CD4-positive, alpha-beta T cell treated with Interleukin-17A for 4 hours (primary cell): ENCODE measurements at places on chromosomes 3 and 15.

DNA sequence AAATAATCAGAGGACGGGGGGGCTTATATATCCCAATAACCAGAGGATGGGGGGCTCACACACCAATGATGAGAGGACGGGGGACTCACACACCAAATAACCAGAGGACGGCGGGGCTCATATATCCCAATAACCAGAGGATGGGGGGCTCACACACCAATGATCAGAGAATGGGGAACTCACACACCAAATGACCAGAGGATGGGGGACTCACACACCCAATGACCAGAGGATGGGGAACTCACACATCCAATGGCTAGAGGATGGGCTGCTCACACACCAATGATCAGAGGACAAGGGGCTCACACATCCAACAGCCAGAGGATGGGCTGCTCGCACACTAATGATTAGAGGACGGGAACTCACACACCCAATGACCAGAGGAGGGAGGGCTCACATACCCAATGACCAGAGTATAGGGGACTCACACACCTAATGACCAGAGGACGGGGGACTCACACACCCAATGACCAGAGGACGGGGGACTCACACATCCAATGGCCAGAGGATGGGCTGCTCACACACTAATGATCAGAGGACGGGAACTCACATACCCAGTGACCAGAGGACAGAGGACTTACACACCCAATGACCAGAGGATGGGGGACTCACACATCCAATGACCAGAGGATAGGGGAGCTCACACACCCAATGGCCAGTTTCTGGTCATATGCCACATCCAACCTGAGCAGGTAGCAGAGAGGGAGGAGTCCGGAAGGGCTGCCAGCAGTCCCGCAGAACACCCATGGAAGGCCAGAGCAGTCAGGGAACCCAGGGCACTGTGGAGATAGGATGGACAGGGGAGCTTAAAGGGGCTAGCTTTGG lies 10.6 kb downstream of the RAB6B start:
- DNase-seq: no peak

DNA sequence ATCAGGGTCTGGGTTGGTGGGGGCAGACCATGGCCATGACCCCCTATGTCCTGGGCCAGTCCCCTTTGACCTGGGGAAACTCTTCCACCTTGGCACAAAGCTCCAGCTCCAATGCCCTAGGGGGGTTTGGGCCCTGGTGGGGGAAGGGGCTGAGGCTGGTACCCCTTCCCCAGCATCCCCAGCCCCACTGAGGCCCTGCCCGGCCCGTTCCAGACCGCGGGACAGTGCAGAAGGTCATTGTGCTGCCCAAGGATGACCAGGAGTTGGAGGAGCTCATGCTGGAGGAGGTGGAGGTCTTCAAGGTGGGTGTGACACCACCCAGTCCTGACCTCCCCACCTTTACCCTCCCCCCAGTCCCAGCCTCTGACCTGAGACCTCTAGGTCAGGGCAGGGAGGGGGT lies 6.2 kb upstream of the GNAT1 start:
- no peak for DNase-seq

- peak; percentile 11 for DNase-seq
Observed at GRCh38 chr15:101194546-101195125, 57.2 kb downstream of the CHSY1 start.

GRCh38 chr3:137468446-137468845 lies 295.7 kb upstream of the SOX14 start:
- no peak for DNase-seq

DNA sequence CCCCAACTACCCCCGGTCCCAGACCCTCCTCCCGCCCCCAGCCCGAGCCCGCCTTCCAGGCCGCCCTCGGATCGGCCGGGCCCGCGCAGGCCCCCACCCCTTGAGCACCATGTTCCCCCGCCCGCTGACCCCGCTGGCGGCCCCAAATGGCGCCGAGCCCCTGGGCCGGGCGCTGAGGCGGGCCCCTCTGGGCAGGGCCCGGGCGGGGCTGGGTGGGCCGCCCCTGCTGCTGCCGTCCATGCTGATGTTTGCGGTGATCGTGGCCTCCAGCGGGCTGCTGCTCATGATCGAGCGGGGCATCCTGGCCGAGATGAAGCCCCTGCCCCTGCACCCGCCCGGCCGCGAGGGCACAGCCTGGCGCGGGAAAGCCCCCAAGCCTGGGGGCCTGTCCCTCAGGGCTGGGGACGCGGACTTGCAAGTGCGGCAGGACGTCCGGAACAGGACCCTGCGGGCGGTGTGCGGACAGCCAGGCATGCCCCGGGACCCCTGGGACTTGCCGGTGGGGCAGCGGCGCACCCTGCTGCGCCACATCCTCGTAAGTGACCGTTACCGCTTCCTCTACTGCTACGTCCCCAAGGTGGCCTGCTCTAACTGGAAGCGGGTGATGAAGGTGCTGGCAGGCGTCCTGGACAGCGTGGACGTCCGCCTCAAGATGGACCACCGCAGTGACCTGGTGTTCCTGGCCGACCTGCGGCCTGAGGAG lies 472 bp downstream of the CHST14 start:
- DNase-seq: peak; percentile 39

- no peak for DNase-seq
Observed at GRCh38 chr15:86690566-86690965, 610.9 kb downstream of the AGBL1 start.

- DNase-seq: no peak
Observed at GRCh38 chr3:146476094-146476740, 6.9 kb upstream of the PLSCR2 start.

DNA sequence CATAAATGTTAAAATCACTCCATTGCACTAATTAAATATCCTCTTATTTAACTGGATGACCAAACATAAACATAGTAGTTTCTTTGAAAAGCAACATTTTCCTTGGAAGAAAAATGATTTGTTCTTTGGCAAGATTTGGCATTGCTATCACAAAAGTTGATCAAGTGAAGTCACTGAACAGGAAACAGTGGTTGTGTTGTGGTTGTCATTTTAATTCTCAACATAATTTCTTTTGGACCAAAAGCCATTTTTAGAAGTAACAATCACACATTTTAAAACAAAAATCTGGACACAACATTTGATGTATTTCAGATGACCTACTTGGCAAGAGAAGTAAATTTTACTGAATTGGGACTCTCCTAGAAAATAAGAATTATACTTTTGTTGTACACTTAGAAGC lies 872.3 kb downstream of the ROBO1 start:
- no peak for DNase-seq

- DNase-seq: no peak
Observed at GRCh38 chr3:8599146-8599545, 45.5 kb downstream of the SSUH2 start.

DNA sequence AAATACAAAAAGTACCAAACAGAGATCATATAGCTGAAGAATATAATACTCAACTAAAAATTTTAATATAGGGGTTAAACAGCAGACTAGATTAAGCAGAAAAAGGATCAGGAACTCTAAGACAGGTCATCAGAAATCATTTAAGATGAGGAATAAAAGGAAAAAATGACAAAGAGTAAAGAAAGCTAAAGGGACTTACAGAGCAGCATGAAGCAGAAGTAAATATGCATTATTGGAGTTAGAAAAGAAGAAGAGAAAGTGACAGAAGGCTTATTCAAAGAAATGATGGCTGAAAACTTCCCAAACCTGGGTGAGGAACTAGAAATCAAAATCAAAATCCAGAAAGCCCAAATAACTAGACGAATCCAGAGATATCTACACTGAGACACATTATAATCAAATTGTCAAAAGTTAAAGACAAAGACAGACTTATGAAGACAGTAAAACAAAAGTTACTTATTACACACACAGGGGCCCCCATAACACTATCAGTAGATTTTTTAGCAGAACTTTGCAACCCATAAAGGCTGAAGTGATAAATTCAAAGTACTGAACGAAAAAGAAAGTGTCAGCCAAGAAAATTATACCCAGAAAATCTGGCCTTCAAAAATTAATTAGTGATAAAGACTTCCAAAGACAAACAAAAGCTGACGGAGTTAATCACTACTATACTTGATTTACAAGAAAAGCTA lies 95.6 kb downstream of the SCAPER start:
- DNase-seq: no peak

DNA sequence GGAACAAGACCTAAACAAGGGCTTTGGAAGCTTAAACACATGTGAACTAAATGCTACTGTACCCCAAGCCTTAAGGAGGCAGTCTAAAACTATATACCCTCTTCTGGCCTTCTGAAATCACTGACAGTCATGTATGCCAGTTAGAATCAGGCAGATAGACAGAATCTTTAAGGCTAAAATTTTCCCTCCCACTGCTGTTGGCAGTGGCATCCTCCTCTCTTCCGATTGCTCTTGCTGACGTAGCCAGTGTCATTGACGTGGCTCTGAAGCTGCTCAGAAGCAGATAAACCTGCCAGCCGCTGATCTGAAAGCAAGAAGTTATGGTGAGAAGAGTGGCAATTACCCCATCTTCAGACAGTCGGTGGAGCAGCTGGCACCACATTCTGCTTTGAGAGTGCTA lies 3.3 kb downstream of the RYR3 start:
- DNase-seq: no peak

DNA sequence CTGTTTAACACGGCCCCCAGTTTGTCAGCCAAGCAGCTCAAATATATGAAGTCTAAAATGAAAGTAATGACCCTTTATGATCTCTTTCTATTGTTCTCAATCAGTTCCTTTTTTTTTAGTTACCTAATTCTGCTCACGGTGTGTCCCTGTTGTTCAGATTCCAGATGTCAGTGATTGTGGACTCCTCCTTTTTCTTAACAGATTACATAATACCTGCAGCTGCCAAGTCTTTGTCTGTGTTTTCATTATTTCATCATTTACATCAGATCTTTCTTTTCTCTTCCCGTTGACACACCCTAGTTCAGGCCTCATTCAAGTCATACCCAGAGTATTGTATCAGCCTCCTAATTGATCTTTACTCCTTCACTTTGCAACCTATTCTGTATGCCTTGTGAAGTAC lies 56.1 kb upstream of the SKIL start:
- no peak for DNase-seq

GRCh38 chr3:134600685-134601463 lies 49.9 kb downstream of the KY start:
- DNase-seq: peak; percentile 55

DNA sequence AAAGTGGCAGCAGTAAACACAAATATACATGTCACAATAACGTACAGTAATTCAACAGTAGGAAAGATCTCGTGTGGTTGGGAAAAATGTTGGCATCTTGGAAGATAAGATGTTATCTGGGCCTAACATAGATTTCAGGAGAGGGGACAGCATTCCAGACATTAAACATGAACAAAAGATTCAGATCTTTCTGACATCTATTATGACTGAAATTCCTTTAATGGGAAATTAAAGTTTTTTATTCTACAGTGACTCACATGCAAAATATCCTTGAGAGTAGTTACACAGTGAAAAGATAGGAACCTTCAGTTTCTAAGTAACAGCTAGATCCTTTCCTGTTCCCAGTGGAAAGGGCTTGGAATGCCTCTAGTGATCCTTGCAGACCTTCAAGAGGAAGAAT lies 9.2 kb downstream of the NDUFB5 start:
- DNase-seq: no peak

GRCh38 chr3:145094355-145094941 lies 1066.5 kb downstream of the PLOD2 start:
- DNase-seq: no peak

GRCh38 chr3:55819005-55819404 lies 331.9 kb upstream of the WNT5A start:
- DNase-seq: no peak

DNA sequence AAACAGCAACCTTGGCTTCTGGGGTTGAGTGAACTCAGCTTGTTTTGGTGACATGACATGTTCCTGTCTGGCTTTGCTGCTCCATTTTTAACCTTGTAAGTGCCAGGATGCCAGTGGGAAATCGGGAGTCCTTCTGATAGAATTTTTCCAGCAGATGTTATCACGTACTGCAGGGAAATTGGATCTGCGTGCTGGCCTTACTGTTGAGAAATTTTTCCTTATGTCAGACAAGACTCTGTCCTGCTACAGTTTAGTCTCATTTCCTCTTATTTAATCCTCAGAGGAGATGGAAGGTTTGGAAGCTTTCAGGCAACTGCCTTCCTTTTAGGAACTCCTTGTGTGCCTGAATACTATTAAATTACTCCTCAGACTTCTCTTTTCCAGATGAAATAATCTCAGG lies 80.6 kb downstream of the PGPEP1L start:
- DNase-seq: no peak

- no peak for DNase-seq
Observed at GRCh38 chr3:126329927-126330725, 27.1 kb downstream of the KLF15 start.

DNA sequence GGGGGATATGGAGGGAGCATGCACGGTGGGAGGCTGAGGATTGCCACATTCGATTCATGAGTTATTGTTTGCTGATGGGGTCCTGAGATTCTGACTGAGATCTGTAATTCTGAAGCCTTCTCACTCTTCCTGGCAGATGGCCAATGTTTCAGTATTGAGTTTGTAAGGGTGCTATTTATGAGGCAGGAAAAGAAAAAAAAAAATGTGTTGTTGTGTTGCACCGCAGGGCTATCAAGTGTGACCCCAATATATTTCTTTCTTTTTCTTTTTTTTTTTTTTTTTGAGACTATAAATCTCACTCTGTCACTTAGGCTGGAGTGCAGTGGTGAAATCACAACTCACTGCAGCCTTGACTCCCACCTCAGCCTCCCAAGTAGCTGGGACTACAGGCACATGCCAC lies 3.2 kb upstream of the SENP2 start:
- DNase-seq: no peak

- no peak for DNase-seq
Observed at GRCh38 chr3:181278468-181279238, 289.1 kb upstream of the DNAJC19 start.

DNA sequence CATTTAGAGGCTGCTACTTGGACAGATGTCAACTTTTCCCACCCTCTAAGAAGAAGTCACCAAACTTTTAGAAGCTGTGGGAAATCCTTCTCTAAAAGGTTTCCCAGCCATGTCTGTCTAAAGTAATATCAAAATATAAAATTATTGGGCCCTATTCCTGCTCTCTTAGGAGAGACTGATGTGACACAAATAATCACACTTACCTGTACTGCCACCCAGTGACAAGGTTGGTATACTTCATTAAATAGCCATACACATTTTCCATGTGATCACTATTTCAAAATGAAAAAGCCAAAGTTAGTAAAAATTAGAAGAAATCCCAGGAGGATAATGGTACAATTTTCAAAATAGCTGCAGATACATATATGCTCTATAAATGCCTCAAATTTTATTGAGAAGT lies 12.6 kb downstream of the OSBPL11 start:
- no peak for DNase-seq

DNA sequence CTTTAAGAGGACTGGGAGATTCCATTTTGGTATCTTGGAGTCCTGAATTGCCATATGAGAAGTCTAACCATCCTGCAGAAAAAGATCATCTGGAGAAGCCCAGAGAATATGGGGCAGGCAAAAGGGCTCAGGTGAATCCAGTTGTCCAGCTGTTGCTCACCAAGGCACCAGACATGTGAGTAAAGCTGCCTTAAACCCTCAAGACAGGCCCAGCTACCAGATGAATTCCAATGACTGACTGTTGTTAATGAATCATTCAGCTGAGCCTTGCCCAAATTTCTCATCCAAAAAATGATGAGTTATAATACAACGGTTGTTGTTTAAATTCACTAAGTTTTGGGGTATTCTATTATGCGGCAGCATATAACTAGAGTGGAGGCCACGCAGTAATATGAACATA lies 22.0 kb upstream of the NANOGP8 start:
- no peak for DNase-seq
